PC-3 (cell line): ENCODE measurements at places on chromosomes 12 and 14. TPM values are rescaled to one million over a fixed set of nuclear protein-coding genes. Genes with fewer than 3 reads are reported as not detected.

The PTPN21 gene
- 6.3 TPM in 2 replicates for total RNA-seq

The PPP4R4 gene
- 0.11 TPM in 1 of 2 replicates, not detected in the other for total RNA-seq

The TMEM233 gene
- not detected in 2 replicates for total RNA-seq

The KLRC3 gene
- not detected in 2 replicates for total RNA-seq

- H3K4me3 ChIP-seq: no peak overlapping the region
- no peak overlapping the region for H3K27ac ChIP-seq
- H3K36me3 ChIP-seq: no peaks in the 10 kb centered on the region
- no peak for DNase-seq
- no peaks in the 10 kb centered on the region for H3K4me1 ChIP-seq
Measured at GRCh38 chr12:119211884-119212283, 33.2 kb downstream of the HSPB8 start.

- H3K27me3 ChIP-seq: no peaks in the 10 kb centered on the region
- H3K4me1 ChIP-seq: peaks cover 12% of the 10 kb centered on the region
- H3K27ac ChIP-seq: no peak overlapping the region
Measured at GRCh38 chr12:56996793-56997545, 9.4 kb downstream of the ZBTB39 start.

- no peak overlapping the region for H3K4me3 ChIP-seq
- no peaks in the 10 kb centered on the region for H3K4me1 ChIP-seq
- no peak overlapping the region for H3K27ac ChIP-seq
- 0 out of 2 replicates have a peak, but pooled peaks cover 11% of the 10 kb centered on the region for H3K27me3 ChIP-seq
- no peaks in the 10 kb centered on the region for H3K36me3 ChIP-seq
Measured at GRCh38 chr12:113688313-113688712, 216.6 kb upstream of the LHX5 start.

DNA sequence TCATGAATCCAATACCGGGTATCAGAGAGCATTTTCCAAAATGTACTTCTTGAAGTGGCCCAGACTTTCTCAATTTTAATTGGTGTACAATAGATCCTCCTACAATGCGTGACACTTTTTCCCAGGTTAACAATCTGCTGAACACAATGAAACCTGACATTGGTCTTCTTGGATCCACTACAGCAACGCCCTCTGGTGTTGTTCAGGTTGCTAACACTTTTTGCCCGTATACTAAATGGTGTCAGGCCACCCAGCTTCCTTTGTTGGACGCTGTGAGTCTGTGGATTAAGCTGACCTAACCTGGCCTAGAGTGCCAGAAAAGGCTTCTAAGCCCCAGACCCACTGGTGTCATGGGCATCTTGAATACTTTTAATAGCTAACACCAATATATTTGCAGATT lies 89.2 kb downstream of the KCNK10 start:
- DNase-seq: no peak
- H3K36me3 ChIP-seq: no peaks in the 10 kb centered on the region
- H3K27me3 ChIP-seq: no peaks in the 10 kb centered on the region
- no peak overlapping the region for H3K4me3 ChIP-seq
- no peak overlapping the region for H3K27ac ChIP-seq

DNA sequence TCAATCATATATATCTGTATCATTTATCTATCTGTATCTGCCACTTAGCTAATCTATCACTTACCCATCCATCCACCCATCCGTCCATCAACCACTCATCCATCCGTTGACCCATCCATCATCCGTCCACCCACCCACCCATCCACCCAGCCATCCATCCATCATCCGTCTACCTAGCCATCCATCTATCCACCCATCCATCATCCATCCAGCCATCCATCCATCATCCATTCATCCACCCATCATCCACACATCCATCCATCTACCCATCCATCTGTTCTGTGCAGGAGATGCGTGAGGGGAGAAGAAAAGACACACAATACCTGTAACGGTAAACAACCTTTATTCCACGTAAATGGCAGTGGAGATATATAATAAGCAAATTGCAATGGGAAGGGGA lies 20.2 kb downstream of the NOC4L start:
- H3K27ac ChIP-seq: no peak overlapping the region
- no peaks in the 10 kb centered on the region for H3K27me3 ChIP-seq
- DNase-seq: no peak
- no peaks in the 10 kb centered on the region for H3K36me3 ChIP-seq
- no peak overlapping the region for H3K4me3 ChIP-seq
- peaks cover 17% of the 10 kb centered on the region for H3K4me1 ChIP-seq
